Posterior vena cava (tissue), 2 donors: ENCODE measurements at places on chromosomes 7 and 10. TPM values are rescaled to one million over a fixed set of nuclear protein-coding genes. Genes with fewer than 3 reads are reported as not detected.

SLC16A12 gene
- 0.51 TPM for total RNA-seq

EPHB4 gene
- 31.4 TPM for total RNA-seq

PRLHR gene
- total RNA-seq = not detected

TRIM8 gene
- 125 TPM for total RNA-seq

OGDHL gene
- total RNA-seq = not detected

PAXIP1 gene
- total RNA-seq = 7.4 TPM

NPC1L1 gene
- total RNA-seq = 0.23 TPM

CCDC3 gene
- total RNA-seq = 189 TPM

TAS2R3 gene
- total RNA-seq = 0.86 TPM

SYT15 gene
- total RNA-seq = 5.9 TPM

ANXA8 gene
- total RNA-seq = not detected

ENKUR gene
- not detected for total RNA-seq

CLRN3 gene
- not detected for total RNA-seq

SDK1 gene
- total RNA-seq = 14.4 TPM

NOM1 gene
- total RNA-seq = 16.9 TPM

SCIN gene
- 0.79 TPM for total RNA-seq

CLEC2L gene
- 0.57 TPM for total RNA-seq

SEMA3D gene
- 21.4 TPM for total RNA-seq

SAMD9L gene
- 13.4 TPM for total RNA-seq

BAZ1B gene
- total RNA-seq = 50.6 TPM

BHLHA15 gene
- total RNA-seq = not detected

ENTPD1 gene
- 62.5 TPM for total RNA-seq

DNMBP gene
- total RNA-seq = 13.1 TPM

PIK3AP1 gene
- total RNA-seq = 5.8 TPM
